NCI-H2107 (cell line): ENCODE measurements at places on chromosomes 13 and 19.

DNA sequence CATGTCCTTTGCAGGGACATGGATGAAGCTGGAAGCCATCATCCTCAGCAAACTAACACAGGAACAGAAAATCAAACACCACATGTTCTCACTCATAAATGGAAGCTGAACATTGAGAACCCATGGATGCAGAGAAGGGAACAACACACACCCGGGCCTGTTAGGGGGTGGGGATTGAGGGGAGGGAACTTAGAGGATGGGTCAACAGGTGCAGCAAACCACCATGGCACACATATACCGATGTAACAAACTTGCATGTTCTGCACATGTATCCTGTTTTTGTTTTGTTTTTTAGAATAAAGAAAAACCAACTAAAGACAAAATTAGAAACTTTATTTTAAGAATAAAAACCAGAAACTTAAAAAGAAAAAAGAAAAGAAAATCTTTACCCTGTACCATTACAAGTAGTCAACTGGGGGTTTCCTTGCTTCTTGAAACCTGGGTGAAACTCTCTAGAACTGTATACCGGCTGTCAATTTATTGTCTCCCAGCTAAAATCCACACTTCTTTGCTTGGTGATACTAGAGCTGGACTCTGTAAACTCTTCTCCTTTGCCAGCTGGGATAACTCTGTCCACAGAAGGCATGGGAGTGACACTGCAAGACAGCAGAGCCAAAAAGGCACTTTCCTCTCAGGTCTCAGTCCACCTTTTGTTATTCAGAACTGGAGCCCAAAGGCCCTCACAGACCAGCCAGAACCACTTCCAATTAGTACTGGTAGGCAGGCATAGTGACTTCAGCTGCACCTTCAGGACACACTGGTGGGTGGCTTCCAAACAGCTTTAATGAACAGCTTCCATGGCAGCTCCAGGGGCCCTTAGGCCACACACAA, 9.0 kb downstream of the MICU2 start:
- no peak for DNase-seq

- DNase-seq = no peak
Measured at GRCh38 chr13:29810145-29810742, 40.2 kb downstream of the UBL3 start.

DNA sequence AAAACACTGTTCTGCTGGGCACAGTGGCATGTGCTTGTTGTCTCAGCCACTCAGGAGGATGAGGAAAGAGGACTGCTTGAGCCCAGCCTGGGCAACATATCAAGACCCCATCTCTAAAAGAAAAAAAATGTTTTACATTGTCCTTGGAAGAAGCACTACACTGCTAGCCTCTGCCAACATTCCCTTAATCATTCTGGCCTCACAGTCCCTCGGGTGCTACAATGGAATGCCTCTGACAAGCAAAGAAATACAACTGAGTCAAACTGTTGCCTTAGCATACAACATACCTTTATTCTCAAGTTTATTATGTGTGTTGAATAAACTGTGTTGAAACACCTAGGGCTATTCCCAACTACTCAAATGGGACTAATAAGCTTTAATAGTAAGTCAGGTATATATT, 56.1 kb downstream of the PSPC1 start:
- no peak for DNase-seq

DNA sequence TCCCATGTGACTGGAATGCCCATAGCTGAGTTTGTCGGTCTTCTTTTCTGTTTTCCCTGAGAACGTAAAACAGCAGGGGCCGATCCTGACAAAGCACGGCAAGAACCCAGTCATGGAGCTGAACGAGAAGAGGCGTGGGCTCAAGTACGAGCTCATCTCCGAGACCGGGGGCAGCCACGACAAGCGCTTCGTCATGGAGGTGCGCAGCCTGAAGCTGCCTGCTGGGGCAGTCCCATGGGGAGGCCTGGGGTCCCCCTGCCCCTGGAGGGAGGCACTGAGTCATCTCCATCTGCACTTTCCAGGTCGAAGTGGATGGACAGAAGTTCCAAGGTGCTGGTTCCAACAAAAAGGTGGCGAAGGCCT, 18.2 kb upstream of the QTRT1 start:
- DNase-seq = no peak

DNA sequence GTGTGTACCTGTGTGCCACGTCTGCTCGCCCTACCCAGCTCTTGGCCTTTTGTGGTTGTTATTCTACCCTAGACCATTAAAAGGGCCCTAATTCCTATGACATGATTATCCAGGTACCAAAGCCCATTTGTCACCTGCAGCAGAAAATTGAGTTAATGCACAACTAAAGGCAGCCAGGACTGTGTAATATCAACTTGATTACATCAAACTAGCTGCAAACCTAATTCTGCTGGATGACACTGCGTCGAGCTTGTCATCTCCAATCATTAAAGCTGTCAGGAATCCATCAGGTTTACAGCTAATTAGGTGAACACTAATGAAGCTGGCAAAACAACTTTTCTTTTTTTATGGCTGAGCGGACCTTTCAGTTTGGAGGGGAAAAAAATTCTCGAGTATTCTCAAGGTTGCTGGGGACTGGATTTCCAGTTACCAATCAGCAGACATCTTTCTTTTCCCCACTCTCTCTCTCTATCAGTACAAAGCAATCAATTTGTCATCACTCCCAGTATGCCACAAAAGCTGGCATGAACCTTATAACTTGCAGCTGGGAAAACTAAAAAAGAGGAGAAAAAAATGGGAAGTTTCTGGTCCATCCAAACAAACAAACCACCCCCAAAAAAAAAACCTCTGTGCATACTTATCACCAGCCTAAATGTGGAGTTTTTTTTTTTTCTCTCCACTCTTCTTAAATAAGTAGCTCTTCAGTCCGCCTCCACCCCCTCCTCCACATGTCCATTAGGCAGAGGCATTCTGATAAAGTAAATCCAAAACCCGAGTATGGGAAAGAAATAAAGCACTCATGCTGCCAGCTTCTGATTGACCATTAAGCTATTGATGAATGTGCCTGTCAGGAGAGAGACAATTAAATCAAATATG, 2.8 kb downstream of the TSHZ3 start:
- no peak for DNase-seq

- DNase-seq = no peak
Measured at GRCh38 chr19:28614634-28615545, 598.1 kb downstream of the UQCRFS1 start.

DNA sequence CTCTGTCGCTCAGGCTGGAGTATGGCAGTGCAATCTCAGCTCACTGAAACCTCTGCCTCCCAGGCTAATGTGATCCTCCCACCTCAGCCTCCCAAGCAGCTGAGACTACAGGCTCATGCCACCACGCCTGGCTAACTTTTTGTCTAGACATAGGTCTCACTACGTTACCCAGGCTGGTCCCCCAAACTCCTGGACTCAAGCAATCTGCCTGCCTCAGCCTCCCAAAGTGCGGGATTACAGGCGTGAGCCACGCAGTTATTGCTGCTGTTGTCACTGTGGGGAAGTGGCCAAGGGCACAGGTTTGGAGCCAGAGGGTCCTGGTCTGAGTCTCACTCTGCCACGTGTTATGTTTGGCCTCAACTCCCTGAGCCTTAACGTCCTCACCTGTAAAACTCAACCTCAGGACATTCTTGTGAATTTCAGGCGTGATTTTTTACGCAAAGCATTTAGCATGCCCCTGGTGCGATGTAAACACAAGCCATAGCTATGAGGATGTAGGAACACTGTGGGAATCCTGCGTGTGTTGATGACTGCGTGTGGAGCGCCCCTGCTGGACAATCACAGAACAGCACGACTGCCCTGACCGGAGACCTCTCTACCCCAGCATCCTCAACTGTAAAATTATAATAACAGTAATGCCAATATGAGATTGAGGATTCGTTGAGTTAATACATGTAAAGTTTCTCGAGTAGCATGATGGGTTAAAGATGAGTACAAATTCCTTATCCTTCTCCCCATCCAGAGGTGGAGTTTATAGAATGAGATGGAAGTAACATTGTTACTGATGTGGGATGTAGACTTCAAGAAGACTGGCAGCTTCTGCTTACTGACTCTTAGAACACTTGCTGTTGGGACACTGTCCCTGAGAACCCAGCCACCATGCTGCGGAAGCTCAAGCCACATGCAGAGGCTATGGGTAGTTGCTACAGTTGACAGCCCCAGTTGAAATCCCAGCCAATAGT, 41.8 kb upstream of the PNMA8B start:
- no peak for DNase-seq

DNA sequence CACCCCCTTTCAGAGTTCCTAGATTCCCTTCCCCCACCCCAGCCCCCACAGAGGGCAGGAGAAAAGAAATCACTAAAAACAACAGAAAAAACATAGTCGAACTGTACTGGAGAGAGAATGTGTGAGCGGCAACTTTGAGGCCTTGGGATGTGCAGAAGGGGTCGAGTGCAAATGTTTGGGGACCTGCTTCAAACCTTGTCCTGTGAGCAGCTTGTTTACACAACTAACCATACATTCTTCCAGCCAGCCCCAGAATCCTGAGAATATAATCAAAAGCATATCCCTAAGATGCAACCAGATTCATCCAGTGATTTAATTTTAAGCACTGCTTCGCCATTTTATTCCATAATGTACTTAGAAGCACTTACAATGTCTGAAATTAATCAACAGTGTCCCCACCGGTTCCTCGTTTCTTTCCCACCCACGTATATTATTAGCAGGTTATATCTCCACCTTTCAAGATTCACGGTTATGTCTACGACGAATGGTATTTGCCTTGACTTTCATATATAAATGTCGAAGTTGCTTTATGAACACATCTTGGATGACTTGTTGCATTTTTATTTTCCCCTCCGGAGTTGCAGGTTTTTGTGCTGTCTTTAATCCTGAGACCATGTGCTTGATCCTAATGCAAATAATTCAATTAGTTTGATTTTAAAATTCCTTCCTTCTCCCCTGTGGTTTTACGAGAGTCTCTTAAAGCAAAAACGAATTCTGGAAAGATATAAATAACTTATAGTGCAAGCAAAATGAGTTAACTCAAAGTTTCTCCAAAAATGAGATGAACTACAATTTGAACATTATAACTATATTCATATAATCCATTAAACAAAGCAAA, 107.6 kb downstream of the ZIC5 start:
- no peak for DNase-seq

DNA sequence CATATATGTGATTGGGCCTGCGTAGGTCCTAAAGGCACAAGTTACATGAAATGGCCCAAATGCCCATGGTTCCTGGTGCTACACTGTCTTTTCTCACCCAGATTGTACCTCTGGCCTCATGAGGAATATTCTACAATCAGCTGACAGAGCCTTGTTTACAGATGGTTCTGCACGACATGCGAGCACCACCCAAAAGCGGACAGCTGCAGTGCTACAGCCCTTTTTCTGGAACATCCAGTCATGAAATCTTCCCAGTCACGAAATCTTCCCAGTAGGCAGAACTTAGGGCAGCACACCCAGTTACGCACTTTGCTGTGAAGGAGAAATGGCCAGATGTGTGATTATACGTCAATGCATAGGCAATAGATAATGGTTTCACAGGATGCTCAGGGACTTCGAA, 7.7 kb upstream of the ELF1 start:
- no peak for DNase-seq

- DNase-seq = no peak
Measured at GRCh38 chr13:93945621-93946020, 533.9 kb downstream of the DCT start.

- DNase-seq = peak; percentile 65
Measured at GRCh38 chr19:38335949-38336637, 463 bp downstream of the CATSPERG start.
